ENCODE measurements at places on chromosomes 13 and 19.
A peak's percentile ranks its signal among the peaks of the same experiment; 100 is the strongest.

GRCh38 chr19:50759886-50760285, 10.4 kb upstream of the GPR32 start:
- no peak for DNase-seq

DNA sequence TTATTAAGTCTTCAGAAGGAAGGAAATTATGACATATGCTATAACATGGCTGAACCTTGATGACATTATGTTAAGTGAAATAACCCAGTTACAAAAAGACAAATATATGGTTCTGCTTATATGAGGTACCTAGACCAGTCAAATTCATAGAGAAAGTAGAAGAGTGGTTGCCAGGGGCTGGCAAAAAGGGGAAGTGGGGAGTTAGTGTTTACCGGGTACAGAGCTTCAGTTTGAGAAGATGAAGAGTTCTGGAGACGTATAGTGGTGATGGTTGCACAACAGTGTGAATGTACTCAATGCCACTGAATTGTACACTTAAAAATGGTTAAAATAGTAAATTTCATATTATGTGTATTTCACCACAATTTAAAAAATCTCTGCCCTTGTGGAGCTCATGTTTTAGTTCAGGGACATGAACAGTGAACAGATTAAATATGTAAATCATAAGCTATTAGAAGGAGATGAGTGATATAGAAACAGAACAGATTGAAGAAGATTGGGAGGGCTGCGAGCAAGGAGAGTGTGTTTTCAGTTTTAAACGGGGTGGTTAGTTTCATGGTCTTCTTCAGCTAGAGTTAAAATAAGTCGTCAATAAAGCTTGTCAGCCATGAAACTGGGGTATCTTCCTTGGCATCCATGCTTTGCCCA, 355.2 kb downstream of the KCNRG start:
- DNase-seq: no peak

DNA sequence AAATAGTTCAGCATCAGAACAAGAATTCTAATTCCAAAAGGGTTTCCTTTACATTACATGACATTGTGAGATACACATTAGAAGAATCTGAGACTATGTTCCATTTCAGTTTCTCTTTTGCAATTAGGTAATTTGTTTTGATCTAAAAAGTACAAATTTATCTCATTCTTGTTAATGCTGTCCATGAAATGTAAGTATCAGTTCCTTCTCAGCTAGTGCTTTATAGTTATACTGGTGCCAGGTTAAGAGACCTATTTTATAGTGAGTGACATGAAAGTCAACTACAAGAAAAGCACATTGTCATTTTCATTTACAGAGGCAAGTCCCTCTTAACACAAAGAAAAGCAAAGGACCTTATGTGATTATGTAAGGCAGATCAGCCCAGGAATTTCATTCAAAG, 43.9 kb downstream of the RCBTB2 start:
- no peak for DNase-seq

- no peak for DNase-seq
Observed at GRCh38 chr13:112908342-112908741, 60.7 kb upstream of the MCF2L start.

GRCh38 chr19:40596608-40597328, 4.4 kb upstream of the LTBP4 start:
- no peak for DNase-seq

- no peak for DNase-seq
Observed at GRCh38 chr19:35708391-35708790, 4.0 kb downstream of the ZBTB32 start.

DNA sequence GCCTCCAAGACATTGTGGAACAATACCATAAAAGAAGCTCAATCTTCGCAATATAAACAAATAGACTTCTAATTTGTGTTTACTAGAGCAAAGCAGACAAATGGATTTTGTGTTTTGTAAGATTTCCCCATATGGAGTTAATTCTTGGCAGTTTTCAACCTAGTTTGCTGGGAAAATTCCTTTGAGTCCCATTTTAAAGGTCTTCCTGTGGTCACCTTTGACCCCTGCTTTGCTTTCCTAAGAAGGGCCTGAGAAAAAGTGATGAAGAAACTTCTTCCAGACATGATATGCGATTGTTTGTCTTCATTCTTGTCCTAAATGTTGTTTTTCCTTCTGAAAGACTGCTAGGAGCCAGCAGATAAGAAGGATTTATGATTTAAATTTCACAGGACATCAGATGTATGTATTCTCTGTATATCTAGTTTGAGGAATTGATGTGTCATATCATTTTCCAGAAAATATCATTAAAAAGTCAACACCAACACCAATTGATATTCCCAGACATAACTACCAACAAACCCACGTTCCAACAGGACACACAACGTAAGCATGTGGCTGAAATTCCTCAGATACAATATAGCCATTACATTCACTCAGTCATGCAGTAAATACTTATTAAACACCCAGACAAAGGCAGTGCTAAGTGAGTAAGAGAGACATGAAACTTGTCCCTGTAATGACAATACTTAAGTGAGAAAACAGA, 276.4 kb downstream of the LHFPL6 start:
- DNase-seq: no peak

DNA sequence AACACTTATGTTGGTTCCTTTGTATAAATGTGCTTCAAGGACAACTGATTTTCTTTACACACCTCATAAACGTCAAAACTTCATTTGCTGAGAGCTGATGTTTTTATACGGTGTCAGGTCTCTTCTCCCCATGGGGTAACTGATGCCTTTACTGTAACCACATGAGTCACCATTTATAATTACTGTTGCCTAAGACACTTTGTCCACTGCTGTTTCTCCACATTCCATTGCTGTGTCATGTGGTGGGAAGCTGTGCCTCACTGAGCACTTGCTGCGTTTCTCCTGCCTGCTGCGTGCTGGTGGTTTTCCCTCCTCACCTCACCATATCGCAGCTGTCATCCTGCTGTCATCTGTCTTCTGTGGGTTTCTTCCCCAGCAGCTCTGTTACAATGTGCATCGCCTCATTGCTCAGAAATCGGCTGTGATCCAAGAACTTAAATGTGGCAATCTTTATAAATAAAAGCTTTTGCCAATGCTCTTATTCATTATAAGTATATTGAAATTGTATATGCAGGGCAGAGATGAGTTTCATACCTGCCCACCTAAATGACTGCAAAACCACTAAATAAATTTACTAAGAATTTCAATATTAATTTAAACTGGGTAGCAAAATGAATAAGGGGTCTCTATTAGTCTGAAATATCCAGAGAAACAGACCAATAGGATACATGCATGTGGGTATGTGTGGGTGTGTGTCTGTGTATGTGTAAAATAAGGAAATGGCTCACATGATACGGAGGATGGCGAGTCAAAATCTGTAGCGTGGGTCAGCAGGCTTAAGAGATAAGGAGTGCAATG, 547.0 kb upstream of the SLITRK5 start:
- peak; percentile 100 for DNase-seq

DNA sequence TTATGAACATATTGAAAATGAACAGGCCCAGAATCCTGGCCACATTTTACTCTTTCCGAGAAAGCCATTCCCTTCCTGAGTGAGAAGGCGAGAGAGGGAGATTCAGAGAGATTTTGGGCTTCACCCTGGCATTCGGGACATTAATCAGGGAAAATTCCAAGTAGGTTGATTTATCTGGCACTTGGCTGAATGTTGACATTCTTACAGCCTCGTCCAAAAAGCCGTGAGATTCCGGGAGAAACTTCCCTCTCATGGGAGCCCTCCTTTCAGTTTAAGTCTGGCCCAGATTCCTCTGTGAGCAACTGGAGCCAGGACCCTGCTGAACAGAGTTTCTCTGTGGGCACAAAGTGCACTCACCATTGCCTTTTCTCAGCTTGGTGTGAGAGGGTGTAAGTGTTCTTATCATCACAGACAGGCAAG, 129.2 kb upstream of the PEG3 start:
- no peak for DNase-seq

GRCh38 chr13:60411983-60412382, 15.0 kb downstream of the TDRD3 start:
- DNase-seq: no peak

DNA sequence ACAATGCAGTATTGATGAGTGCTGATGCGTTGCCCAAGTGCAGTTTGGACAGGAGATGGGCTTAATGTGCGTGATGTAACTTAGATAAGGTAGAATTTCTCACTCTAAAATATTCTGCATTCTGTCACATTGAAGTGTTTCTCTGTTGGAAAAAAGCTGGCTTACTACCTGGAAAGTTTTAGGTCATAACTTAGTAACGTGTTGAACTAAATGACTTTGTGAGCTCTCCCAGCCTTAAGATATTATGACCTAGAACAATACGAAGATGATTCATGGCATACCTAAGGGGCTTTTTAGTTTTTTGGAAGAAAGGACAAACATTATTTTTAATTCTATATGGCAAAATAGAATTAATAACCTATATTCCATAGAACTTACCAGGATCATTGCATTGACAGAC, 9.0 kb downstream of the UFM1 start:
- no peak for DNase-seq

- no peak for DNase-seq
Observed at GRCh38 chr13:113048766-113049165, 56.8 kb upstream of the F7 start.

DNA sequence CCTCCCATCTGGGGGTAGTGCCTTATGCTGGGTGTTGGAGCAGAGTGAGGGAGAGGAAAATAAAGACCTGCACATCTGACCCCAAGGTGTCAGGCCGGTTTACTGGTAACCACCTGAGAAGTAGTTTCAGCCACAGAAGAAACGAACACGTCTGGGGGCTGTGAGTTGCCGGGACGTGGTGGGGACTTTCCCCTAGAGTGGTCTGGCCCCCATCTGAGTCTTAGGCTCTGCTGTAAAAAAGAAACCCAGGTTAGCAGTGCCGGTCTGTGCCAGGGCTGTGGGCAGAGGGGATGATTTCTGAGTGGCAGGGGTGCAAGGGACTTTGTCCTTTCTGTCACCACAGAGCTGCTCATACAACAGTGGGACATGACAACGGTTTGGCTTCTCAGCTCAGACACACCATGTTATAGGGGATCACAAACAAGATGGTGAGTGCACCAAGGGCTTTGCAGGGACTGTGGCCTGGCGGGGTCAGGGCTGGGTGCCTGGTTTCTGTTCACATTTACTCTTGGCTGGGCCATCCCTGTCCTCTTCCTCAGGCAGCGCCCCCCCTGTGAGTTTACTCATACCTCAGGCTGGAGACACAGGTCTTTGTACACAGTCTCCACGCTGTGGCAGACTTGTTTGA, 9.0 kb downstream of the GCDH start:
- no peak for DNase-seq
